NCI-H460 (cell line): ENCODE measurements at places on chromosomes 13 and 19.

DNA sequence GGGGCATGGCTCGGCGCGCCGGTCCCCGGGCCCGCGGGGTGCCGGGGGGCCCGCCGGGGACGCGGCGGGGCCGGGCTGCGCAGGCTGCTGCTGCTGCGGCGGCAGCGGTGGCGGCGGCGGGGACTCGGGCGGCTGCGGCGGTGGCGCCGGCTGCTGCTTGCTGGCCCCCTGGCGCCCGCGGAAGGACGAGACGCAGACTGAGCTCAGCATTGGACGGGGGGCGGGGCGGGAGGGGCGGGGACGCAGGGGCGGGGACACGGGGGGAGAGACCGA lies 368 bp downstream of the KCNC3 start:
- no peak for DNase-seq

DNA sequence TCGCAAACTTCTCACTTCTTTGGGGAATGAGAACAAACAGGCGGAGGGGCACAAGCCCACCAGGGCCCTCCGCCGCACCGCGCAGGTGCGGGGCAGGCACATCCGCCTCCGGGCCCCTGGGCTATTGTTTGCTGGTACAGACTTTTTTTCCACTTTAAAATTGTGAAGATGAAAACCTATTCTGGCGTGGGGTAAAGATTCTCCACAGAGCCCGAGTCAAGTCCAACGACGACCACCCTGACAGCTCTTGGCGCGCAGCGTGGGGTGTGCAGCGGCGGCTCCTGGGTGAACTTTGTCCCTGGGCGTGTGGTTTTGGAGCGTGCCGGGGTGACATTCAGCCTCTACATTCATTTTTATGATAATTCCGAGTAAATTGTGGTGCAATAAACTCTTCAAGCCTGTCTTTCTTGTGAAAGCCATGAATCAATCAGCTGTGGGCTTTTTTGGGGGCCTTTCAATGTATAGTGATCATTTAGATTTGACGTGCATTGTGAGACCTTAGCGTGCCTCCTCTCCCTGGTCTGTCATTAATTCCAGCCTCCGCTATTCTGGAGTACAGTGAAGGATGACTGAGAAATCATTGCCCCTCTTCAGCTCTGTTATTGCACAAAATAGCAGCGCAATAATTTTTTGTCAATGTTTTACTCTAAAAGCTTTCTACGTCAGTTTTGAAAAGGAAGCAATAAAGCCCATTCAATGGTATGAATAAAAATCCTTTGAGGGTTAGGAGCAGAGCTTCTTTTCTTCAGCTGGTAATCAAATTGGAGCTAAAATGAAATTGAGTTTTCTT lies 90.0 kb downstream of the TEX29 start:
- DNase-seq = no peak

DNA sequence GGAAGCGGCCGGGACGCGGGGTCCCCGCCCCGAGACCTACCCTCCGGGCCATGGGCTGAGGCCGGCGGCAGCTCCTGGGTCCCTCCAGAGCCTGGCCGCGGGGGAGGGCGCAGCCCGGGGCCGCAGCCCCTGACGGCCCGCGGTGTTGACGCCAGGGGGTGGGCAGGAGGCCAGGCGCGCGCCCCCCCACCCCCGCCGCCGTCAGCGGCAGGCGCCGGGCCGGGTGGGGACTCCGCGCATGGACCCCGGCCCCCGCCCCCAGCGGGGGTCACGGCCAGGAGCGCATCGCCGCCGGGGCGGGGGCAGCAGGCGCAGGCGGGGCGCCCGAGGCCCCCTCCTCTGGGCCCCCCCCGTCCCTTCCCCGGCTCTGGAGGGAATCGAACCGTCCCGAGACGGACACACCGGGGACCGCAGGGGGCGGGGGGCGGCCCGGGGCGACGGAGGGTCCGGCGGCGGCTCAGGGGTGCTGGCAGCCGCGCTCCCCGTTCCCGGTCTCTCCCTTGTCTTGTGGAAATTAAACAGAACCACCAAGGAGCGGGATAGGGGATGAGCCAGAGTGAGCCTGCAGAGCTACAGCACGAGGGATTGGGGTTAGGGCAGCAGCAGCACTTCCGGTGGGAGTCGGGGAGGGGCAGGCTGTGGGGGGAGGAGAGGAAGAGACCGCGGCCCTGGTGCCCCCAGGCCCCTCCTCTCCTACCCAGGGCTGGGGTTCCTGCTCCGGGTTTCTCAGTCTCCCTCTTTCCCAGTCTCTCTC lies at the start of gene MEIS3:
TSS of gene MEIS3 (minus strand) at position 498 of the 754 bp plus-strand sequence. CDS start at position 52, 446 bp downstream.
- DNase-seq = no peak

- no peak for DNase-seq
These were observed 18.1 kb downstream of the CYP4F22 start for GRCh38 chr19:15526408-15526807.

GRCh38 chr19:12564016-12564664 lies 12.9 kb upstream of the ZNF564 start:
- peak; percentile 49 for DNase-seq

- DNase-seq = no peak
These were observed 75.5 kb upstream of the EDNRB start for GRCh38 chr13:77994166-77994565.

DNA sequence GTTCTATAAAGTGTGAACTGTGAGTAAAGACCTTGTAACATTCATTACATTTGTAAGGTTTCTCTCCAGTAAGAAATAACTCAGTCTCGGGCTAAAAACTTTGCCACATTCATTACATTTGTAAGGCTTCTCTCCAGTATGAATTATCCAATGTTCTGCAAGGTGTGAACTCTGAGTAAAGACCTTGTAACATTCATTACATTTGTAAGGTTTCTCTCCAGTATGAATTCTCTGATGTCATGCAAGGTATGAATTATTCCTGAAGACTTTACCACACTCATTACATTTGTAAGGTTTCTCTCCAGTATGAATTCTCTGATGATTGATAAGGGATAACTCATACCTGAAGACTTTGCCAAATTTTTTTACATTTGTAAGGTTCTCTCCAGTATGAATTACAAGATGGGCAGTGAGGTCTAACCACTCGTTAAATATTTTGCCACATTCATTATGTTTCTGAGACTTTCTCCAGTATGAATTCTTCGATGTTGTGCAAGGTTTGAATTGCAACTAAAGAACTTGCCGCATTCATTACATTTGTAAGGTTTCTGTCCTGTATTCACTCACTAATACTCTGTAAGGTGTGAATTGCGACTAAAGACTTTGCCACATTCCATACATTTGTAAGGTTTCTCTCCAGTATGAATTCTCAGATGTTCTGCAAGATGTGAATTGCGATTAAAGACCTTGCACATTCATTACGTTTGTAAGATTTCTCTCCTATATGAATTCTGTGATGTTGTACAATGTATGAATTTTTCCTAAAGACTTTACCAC lies 21.2 kb downstream of the ZNF578 start:
- no peak for DNase-seq

- no peak for DNase-seq
These were observed 8.1 kb upstream of the BCL3 start for GRCh38 chr19:44740351-44740824.

- no peak for DNase-seq
These were observed 16.2 kb upstream of the MBNL2 start for GRCh38 chr13:97205982-97206381.
